ENCODE measurements at places on chromosomes 1 and 21.
A peak's percentile ranks its signal among the peaks of the same experiment; 100 is the strongest.

GRCh38 chr1:117392771-117393170 lies 25.5 kb downstream of the MAN1A2 start:
- DNase-seq, result no peak

- no peak for DNase-seq
These were observed 89.5 kb downstream of the DENND1B start for GRCh38 chr1:197685785-197686184.

DNA sequence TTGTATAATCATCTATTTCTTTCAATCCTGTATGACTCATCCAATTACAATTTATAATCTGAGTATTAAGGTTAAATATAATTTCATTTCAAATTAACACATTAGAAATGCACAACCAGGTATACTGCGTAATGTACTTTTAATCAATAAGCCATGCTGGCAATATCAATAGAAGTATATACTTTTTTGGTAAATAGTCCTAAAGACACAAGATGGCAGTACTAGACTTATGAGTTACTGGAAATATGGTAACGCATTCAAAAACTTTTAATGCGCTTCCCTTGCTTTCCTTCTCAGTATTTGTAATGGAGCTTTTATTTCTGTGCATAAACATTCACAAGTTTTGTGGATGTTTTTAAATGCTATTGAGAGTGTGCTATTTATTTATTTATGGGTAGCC lies 1162.0 kb upstream of the TMPRSS15 start:
- no peak for DNase-seq

GRCh38 chr1:99501871-99502270 lies 144.0 kb upstream of the PALMD start:
- no peak for DNase-seq

DNA sequence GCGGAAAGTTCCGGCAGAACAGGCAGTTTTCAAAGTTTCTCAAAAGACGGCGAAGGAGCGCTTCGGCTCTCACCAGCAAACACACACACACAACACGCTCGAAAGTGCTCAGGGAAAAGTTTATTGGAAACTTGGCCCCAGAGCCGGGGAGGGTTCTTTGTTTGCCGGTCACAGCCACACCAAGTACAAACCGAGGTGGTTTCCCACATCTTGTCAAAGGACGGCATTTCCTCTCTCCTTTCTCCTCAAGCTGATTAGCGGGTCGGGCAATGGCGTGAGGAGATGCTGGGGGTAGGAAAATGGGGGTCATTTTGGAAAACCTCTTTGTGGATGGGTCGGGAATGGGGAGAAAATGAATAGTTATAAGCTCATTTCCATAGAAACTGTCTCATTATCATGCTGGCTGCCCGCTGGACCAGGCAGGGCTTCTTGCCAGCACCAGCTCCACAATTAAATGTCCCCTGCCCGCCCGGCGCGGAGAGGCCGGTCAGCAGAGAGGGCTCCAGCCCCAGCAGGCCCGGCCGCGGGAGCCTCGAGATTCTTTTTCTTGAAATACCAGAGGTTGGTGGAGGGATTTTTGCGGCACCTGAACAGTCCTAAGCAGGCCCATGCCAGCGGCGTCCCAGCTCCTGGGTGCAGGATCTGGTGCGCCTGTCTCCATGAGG lies 92.3 kb downstream of the PRDM16 start:
- no peak for DNase-seq

DNA sequence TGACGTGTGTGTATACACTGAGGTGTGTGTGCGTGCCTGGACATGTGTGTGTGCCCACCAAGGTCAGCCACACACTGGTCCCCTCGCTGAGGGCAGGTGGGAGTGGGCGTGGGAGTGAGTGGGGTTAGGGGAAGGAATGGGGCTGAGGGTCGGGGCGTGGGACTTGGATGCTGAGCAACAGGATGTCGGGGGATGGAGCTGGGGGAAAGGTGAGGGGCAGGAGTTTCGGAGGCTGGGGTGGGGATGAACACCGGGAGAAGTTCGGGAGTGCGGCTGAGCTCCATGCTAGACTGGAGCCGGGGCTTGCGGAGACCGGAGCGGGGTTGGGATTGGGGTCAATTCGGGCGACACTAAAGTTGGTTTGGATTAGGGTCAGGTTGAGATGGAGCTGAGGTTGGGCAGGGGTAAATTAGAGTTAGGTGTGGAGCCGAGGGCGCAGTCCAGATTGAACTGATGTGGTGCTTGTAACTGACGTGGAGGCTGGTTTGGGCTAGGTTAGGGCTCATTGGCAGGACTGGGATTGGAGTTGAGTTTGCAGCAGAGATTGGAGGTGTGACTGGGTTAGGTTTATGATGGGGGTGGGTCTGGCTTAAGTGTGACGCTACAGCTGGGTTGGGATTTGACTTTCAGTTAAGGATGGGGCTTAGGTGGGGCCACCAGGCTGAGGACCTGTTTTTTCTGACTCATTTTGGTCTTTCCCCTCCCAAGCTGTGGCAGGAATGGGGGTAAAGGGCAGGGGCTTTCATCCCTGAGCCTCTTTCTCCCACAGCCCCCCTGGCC lies 3.3 kb upstream of the GUCA2A start:
- DNase-seq, result no peak

- DNase-seq, result peak; percentile 67
These were observed 119.6 kb upstream of the CD34 start for GRCh38 chr1:208030288-208031091.

- no peak for DNase-seq
These were observed 237.3 kb upstream of the POU3F1 start for GRCh38 chr1:38283696-38284470.

DNA sequence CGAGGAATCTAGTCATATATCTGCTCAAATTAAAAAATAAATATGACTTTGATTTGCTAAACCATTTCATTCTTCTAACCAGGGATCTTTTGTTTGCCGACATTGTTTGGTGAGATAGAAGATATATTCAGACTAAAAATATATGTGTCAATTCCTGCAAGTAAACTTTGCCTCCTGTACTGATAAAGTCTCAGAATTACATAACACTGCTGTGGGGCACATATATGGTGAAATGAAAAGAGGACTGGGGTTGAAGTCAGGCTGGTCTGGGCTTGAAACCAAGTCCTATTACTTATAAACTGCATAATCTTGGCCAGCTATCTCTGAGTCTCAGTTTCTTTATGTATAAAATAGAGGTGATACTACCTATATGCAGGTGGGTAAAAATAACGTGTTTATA lies 9.8 kb downstream of the SCMH1 start:
- no peak for DNase-seq

DNA sequence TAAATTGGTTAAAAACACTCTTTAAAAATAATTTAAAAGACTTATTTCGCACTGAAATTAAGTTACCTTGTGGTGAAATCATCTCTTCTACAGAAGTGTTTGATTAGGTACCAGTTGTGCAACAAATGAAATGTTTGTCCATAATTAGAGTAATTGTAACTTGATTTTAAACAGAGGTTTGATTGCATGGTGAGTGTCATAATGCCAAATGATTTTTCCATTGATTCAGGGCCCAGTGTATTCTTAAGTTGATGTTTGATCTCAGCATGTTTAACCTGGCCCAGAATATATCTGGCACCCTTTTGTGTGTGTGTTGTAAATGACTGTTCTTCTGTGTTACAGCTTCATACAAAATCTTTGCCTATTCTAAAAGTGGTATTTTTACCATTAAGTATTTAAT lies 28.5 kb downstream of the LRRC8B start:
- DNase-seq, result no peak

GRCh38 chr21:27740084-27740483 lies 773.2 kb upstream of the ADAMTS5 start:
- DNase-seq, result no peak

GRCh38 chr1:50023292-50024159 lies at the start of gene AGBL4:
AGBL4 (minus strand) TSS chr1:50023954.
- DNase-seq, result peak; percentile 68

DNA sequence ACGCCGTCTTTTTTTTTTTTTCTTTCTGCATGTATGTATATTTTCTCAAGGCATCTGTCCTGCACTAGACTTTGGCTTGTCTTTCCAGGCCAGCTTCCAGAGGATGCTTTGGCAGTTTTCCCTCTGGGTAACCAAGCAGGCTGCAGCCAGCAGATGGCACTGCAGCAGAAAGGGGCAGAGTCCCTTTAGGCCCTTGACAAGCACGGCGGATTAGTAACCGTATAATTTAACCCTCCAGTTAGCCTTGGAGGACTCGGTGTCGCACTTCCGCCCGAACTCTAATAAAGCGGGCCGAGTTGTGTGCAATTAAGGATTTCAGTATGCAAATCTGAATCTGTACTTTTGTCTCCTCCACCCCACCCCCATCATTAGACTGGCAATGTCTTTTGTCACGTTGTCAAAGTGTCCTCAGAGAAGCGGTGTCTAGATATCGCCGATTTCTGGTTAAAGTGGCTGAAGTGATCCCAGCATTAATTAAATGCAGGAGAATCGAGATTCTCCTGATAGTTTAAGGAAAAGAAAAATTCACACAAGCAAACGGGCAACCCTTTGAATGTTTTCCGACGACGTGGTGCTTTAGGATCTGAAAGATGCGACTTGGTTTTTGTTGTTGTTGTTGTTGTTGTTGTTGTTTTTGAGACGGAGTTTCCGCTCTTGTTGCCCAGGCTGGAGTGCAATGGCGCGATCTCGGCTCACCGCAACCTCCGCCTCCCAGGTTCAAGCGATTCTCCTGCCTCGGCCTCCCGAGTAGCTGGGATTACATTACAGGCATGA lies 1.1 kb upstream of the TMEM167B start:
- peak; percentile 73 for DNase-seq

- no peak for DNase-seq
These were observed 9.8 kb downstream of the GREM2 start for GRCh38 chr1:240602189-240602588.

- no peak for DNase-seq
These were observed 362.3 kb upstream of the VAMP3 start for GRCh38 chr1:7408771-7409150.

DNA sequence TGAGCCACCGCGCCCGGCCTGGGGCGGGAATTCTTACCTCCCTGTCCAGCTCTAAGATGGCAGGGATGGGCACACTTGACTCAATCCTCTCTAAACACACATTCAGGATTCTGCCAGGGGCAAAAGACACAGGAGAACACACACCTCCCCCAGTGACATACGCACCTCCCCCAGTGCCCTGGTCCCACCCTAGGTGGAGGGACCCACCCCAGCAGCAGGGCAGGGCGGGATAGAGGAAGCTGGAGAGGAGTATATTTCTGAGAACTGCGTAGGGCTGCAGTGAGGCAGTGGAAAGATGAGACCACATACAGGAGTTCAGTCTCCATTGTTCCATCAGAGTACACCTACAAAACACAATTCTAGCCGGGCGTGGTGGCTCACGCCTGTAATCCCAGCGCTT lies 92.5 kb downstream of the SDCCAG8 start:
- no peak for DNase-seq

DNA sequence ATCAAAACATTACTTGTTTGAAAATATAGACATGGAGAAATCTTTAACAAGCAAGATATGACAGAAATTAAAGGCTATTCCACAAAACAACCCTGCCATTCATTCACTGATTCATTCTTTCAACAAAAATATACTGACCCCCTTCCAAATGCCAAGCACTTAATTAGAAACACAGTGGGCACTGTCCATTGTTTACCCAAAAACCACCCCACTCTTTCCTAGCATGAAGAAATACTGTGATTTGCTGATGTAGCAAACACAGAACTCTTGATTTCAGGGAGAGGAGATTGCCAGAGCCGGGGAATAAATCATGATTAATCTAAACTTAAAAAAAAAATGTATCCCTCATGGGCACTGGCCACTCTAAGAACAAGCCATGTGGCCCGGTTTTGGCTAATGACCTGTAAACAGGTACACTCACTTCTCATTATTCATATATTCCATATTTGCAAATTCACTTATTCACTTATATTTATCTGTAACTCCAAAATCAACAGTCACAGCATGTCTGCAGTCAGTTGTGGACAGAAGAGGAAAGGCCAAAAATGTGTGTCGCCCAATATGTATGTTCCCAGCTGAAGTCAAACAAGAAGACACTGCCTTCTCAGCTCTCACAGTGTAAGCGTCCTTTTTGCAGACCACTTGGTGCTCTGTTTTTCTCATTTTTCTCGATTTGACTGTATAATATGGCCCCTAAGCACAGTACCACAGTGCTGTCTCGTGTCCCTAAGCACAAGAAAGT lies 133.1 kb downstream of the SMYD3 start:
- DNase-seq, result no peak

DNA sequence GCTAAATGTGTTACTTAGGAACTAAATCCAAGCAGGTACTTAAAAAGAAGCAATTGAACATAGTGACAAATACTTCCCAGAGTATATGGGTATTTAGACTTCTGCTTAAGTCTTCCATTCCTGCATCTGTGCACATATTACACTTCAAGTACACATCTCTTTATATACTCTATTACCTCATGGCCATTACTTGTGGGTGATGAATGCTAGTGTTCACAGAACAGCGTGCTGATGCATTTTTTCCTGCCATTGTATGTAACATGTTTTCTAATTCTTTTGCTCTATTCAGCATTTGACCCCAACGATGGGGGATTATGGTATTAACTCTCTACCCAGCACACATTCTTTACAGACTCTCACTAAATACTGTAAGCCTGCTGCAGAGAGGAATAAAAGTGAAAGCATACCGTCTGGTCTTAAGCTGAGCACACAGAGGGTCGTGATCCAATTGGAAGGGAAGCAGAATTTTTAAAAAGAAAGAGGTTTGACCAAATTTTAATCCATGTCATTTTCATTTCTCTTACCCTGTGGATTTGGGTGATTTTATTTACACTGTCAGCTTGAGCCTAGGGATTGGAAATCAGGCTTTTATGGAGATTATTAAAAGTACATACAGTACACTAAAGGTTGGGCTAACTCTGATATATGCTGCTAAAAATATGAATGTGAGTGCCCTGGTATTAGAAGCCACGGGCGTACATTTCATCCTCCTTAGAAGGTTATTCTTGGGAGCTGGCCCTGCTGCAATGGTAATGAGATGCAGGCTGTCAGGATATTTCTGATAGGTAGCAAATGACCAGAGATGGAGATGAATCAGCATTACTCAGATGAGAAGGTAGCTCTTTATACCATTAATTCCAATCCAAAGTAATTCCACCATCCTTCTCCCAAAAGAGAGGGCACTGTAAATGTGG lies 95.5 kb upstream of the PROX1 start:
- DNase-seq, result no peak

GRCh38 chr1:98323388-98323787 lies 338.1 kb upstream of the SNX7 start:
- no peak for DNase-seq

DNA sequence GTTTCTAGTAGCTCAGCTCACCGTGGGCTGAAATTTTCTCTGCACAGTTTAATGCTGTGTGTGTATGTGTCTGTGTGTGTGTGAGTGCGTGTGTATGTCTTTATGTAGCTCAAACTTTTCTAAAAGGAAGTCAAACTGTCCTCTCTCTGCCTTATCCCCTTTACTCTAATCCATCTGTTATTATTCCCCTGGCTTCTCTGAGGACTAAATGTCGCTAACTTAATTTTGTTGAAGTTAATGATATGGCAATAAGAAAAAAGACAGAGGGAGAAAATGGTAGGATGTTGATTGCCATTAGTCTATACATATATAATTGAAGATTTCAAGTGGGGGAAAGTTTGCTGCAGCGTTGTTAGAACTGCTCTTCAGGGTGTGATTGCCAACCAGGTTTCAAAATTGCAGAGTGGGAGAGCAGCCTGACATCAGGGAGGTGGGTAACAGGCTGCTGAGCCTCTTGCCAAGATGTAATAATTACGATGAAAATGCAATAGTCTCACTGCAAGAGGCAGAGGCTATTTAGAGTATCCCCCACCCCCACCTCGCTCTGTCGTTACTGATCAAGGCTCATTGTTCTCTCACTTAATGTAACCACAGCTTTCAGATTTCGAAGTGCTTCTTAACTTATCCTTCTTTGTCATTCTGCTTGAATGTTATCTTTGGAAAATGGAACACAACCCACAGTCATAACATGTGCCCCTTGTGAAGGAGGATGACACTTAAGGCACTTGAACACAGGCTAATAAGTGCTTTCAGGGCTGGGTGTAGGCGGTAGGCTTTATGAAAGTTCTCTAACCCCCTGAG lies 559.0 kb upstream of the PLXNA2 start:
- no peak for DNase-seq
